ENCODE measurements at places on chromosomes 13 and 19.
A peak's percentile ranks its signal among the peaks of the same experiment; 100 is the strongest.

GRCh38 chr19:51407511-51408131 lies 9.8 kb downstream of the SIGLEC10 start:
- peak; percentile 77 for DNase-seq

- no peak for DNase-seq
Measured at GRCh38 chr19:47081095-47081494, 32.5 kb downstream of the ZC3H4 start.

DNA sequence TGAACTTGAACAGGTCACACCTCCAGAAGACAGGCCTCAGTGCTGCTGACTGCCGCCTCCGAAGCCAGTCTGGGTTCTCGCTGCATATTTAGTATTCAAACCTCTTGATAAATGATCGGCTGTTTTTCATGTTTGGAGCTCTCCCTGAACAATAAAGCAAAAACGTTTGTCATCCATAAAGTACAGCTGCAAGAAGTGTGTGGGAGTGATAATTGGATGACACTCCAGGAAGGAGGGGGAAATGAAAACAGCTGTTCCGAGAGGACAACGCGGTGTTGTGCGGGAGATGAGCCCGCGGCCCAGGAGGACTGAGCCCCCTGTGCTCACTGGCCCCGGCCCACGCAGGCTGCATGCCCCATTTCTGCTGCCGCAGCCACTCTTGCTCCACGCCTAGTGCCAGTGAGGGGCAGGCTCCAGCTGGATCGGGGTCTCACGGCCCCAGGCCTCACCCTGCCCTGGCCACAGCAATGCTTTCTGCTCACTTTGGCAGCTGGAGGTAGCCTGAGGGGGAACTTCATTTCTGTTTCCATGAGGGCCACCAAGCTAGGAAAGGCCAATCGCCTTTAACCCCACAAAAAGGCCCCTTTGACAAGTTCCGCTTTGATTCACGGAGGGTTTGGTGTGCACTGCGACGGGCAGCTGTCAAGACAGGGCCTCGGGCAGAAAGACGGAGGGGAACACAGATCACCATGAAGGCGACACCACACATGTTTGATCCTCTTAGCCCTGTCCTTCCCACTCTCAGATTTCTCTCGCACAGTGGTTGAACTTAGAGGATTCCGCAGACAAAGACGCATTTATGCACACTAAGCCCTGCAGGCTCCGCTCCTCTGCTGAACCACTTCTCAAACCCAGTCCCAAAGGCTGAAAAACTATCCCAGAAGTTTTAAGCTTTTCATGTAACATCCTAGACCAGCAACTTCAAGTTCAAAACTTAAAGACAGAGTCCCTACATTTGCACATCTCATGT lies 537.6 kb downstream of the EFNB2 start:
- no peak for DNase-seq

DNA sequence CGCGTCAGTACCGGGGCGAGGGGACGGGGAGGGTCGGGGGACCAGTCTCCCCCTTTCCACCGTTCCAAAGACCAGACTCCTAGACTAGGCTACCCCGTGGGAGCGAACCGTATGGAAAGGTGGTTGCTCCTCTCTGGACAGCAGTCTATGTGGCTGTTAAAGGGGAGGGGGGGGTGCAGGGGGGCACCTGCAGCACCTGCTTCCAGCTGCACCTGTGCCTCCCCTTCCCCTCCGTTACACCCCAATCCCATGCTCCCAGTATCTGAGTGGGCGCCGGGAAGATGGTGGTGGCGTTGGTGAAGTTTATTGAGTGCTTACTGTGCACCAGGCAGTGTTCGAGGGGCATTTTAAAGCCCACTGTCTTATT lies 557 bp downstream of the ZNF524 start:
- DNase-seq, result no peak

DNA sequence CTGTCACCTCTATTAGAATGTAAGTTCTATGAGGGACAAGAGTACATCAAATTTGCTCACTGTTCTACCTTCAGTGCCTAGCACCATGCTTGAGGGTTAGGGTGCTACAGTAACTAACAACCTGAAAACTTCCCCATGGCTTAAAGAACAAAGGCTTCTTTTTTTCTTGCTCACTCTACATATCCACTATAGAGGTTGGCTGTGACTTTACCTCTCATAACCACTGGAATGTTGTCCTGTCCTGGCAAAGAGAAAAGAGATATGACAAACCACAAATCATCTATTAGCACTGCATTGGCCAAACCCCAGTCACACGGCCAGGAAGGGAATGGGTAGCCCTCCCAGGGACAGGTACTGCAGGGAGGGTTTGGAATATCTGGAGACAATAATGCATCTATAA lies 23.2 kb upstream of the ACOD1 start:
- no peak for DNase-seq
